Activated T-helper 2 cell treated with anti-CD3 and anti-CD28 coated beads, Interferon-gamma antibody, Interleukin-2, Interleukin-4, amounts not matched to agents 10 μg/mL and 5 μg/mL and 100 μg/mL, durations not matched to agents 14 hours and 24 hours and 36 hours (primary cell): ENCODE measurements at places on chromosomes 6 and 20. TPM values are rescaled to one million over a fixed set of nuclear protein-coding genes. Genes with fewer than 3 reads are reported as not detected.

- no peak overlapping the region for H3K4me3 ChIP-seq
- no peaks in the 10 kb centered on the region for H3K27me3 ChIP-seq
- H3K4me1 ChIP-seq, result no peaks in the 10 kb centered on the region
- DNase-seq, result no peak
Measured at GRCh38 chr6:124199286-124199685, 395.6 kb downstream of the NKAIN2 start.

- no peak overlapping the region for H3K27ac ChIP-seq
- no peak for DNase-seq
- no peak overlapping the region for H3K4me3 ChIP-seq
- H3K27me3 ChIP-seq, result no peaks in the 10 kb centered on the region
- H3K4me1 ChIP-seq, result no peaks in the 10 kb centered on the region
Measured at GRCh38 chr6:5422321-5422915, 161.1 kb downstream of the FARS2 start.

DNA sequence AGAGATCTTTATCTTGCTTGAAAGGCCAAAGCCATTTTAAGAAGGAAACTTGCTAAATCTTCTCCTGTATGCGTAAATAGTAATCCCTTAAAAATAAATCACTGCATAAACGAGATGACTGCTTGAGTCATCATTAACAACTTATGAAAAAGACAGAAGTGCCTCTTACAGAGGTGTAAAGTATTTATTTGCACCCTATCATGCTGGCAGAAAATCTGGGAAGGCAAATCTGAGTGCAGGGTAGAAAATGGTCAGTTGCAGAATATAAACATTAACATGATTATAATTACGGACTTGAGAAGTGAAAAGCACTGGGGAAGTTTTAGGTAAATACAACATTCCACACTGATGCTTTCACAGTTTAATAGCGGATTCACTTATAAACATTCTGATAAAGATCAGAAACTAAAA lies 67.5 kb upstream of the FBXO30 start:
- no peaks in the 10 kb centered on the region for H3K27me3 ChIP-seq
- no peak overlapping the region for H3K27ac ChIP-seq
- H3K4me3 ChIP-seq, result no peak overlapping the region
- H3K4me1 ChIP-seq, result no peaks in the 10 kb centered on the region

DNA sequence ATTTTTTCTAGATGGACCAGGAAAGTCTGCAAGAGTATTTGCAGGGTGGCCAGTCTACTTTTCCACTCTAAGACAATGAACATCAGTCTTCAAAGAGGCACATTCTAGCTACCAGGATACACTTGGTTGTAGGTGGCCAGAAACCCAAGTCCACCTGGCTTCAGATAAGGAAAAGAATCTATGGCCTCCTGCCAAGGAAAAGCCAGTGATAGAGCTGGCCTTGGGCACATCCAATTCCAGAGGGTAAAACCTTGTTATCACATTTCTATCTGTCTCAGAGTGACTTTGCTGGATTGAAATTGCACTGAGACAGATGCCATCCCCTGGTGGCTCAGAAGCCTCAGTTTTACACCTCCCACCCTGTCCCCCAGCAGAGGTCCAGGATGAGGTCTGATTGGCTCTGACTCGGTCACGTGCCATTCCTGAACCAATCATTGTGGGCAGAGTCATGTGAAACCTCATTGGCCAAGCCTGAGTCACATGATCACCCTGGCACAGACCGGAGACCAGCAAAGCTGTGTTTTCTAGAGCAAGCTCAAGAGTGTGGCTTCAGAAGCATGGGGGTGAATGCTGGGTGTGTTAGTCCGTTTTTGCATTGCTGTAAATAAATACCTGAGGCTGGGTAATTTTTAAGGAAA lies 497.4 kb upstream of the SULF2 start:
- no peaks in the 10 kb centered on the region for H3K36me3 ChIP-seq
- no peak for DNase-seq
- no peak overlapping the region for H3K27ac ChIP-seq
- no peaks in the 10 kb centered on the region for H3K4me1 ChIP-seq

- no peak overlapping the region for H3K27ac ChIP-seq
- DNase-seq, result no peak
- H3K36me3 ChIP-seq, result peaks cover 26% of the 10 kb centered on the region
- H3K27me3 ChIP-seq, result no peaks in the 10 kb centered on the region
Measured at GRCh38 chr6:4902363-4902762, 101.5 kb downstream of the RPP40 start.

- H3K27me3 ChIP-seq, result no peaks in the 10 kb centered on the region
- no peak overlapping the region for H3K27ac ChIP-seq
- no peak overlapping the region for H3K4me3 ChIP-seq
Measured at GRCh38 chr6:143150281-143150680, 89.6 kb downstream of the AIG1 start.

Gene ARFGEF3
- total RNA-seq, result 0.48 and 0.55 TPM in 2 replicates

Gene HS3ST5
- total RNA-seq, result not detected in 2 replicates

DNA sequence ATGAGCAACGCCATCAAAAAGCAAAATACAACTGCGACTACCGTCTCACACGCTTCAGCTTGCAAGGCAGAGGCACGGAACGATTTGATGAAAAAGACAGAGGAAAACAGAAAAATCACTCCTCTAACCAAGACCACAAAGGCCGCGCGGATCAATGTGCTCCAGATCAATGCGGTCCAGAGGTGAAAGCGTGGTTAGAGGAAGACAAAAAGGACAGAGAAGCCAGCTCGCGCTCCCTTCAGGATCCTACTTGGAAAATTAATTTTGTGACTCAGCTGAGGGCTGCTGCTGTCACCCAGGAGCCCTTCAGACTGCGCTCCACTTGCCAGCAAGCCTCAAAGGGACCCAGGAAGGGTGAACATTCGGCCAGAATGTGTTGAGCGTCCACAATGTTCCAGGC lies 140.2 kb upstream of the RPS6KA2 start:
- no peak overlapping the region for H3K4me3 ChIP-seq
- no peaks in the 10 kb centered on the region for H3K36me3 ChIP-seq
- DNase-seq, result no peak

- peaks cover 36% of the 10 kb centered on the region for H3K27me3 ChIP-seq
- DNase-seq, result no peak
- peaks cover 5% of the 10 kb centered on the region for H3K4me1 ChIP-seq
- H3K27ac ChIP-seq, result no peak overlapping the region
- no peak overlapping the region for H3K4me3 ChIP-seq
Measured at GRCh38 chr20:43995645-43996044, 81.0 kb downstream of the TOX2 start.

- no peaks in the 10 kb centered on the region for H3K27me3 ChIP-seq
- DNase-seq, result no peak
- H3K4me3 ChIP-seq, result no peak overlapping the region
Measured at GRCh38 chr6:170454512-170455285, 98.4 kb downstream of the PSMB1 start.

- H3K4me1 ChIP-seq, result no peaks in the 10 kb centered on the region
- H3K4me3 ChIP-seq, result no peak overlapping the region
- no peaks in the 10 kb centered on the region for H3K27me3 ChIP-seq
- H3K36me3 ChIP-seq, result peaks cover 27% of the 10 kb centered on the region
- no peak for DNase-seq
- no peak overlapping the region for H3K27ac ChIP-seq
Measured at GRCh38 chr6:143426026-143426425, 24.5 kb downstream of the ADAT2 start.

DNA sequence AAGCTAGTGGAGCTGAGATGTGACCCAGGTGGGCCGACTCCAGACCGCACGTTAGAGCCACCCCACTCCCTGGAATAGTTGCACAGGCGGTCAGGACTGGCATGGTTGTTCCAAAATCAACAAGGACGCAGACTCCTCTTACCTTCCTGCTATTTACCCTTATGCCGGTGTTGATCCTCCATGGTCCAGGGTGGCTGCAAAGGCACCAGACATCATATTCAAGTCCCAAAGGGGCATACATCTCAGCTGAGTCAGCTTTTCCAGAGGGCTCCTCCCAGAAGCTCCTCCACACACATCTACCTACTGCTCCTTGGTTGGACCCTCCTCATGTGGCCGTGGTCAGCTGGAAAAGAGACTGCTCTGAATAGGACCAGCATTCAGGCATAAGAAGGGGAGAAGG lies 112.2 kb downstream of the SYCP2 start:
- H3K4me3 ChIP-seq, result no peak overlapping the region
- no peak for DNase-seq
- H3K27me3 ChIP-seq, result no peaks in the 10 kb centered on the region
- no peak overlapping the region for H3K27ac ChIP-seq
- no peaks in the 10 kb centered on the region for H3K36me3 ChIP-seq

DNA sequence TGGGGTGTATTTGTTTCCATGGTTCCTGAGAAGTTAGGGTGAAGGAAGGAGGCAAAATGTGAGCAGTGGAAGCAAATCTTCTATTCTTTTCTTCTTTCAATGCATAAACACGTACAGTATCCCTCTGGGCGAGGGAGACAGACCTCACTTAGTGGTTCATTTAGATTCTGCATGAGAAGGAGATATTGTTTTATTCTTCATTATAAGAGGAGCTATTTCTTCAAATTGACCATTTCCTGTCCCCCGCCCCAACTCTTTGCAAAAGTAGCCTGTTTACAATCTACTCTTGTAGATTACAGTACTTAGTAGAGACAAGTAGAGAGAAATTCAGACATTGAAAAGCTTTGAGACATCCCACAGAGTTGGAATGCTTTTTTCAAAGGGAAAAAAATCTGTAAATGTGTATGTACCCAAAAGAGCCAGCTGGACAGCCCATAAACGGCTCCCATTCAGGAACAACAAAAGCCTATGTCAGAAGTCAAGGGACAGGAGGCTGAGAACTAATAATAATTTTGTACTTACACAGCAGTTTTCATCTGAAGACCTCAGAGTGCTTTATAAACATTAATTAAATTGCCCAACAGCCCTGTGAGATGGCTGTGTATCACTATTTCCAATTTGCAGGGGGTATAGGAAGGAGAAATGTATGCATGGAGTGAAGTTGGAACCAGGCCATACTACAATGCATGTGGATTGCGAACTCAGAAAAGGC lies 23.9 kb downstream of the CD83 start:
- H3K27ac ChIP-seq, result no peak overlapping the region
- DNase-seq, result no peak
- no peak overlapping the region for H3K4me3 ChIP-seq
- H3K4me1 ChIP-seq, result peaks cover 13% of the 10 kb centered on the region
- H3K27me3 ChIP-seq, result no peaks in the 10 kb centered on the region

DNA sequence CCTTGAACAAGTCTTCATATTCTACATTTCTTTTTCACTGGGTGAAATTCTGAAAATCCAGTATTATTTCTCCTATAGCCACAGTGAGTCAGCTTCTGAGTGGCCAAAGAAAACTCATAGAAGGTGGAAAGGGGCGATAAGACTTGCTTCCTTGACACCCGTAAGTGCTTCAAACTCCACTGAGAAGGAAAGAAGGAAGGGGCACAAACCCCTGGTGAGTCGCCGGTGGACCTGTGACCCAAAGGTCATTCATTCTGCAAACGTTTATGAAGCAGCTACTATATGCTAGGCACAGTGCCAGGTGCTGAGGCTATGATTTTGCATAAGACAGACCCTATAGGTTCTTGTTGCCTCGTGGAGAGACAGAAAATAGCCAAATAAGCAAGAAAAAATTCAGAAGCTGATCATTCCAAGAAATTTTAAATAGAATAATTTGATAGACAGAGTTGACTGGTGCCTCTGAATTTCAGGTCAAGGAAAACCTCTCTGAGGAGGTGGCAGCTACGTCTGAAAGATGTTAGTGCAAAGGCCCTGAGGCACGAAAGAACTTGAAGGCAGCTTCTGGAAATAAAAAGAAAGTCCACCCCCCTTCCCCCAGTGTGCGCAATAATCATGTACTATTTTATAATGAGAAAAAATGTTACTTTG lies 118.2 kb downstream of the CD24 start:
- peaks cover 5% of the 10 kb centered on the region for H3K27me3 ChIP-seq
- no peak for DNase-seq
- H3K36me3 ChIP-seq, result no peaks in the 10 kb centered on the region
- H3K4me1 ChIP-seq, result no peaks in the 10 kb centered on the region

- peaks cover 9% of the 10 kb centered on the region for H3K27me3 ChIP-seq
- no peak overlapping the region for H3K27ac ChIP-seq
- no peak overlapping the region for H3K4me3 ChIP-seq
- no peak for DNase-seq
- H3K4me1 ChIP-seq, result no peaks in the 10 kb centered on the region
Measured at GRCh38 chr6:168937054-168937453, 316.6 kb downstream of the THBS2 start.

DNA sequence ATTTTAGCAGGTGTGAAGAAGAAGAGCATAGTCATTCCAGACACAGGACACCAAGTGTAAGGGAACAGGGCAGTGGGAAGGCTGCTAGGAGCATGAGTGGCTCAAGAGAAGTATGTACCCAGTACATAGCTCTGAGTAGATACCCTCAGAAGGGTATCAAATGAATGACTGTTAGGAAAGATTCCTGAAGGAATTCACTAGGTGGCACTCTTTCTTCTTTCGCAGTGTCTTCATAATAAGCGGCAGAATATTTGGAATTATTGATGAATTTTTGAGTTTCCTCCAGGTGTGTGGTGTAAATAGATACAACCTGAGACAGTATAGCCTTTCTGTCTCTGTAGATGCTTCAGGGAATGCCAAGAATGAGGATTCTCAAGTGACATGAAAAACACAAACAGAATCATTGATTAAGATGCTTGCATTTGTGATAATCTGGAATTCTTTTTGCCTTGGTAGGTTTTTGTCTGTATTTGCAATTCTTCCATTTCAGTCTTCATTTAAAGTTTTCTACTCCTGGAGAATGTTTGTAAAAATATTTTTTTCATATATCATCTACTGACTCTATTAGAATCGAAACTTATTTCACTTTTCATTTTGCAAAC lies 264.3 kb upstream of the RIMS1 start:
- no peak overlapping the region for H3K27ac ChIP-seq
- H3K27me3 ChIP-seq, result no peaks in the 10 kb centered on the region
- no peak for DNase-seq
- H3K4me1 ChIP-seq, result no peaks in the 10 kb centered on the region

GRCh38 chr6:34114695-34115402 lies 31.0 kb downstream of the GRM4 start:
- no peak overlapping the region for H3K27ac ChIP-seq
- H3K4me3 ChIP-seq, result no peak overlapping the region
- no peaks in the 10 kb centered on the region for H3K27me3 ChIP-seq
- no peak for DNase-seq

Gene PLTP
- total RNA-seq, result 5.5 TPM in 2 replicates

DNA sequence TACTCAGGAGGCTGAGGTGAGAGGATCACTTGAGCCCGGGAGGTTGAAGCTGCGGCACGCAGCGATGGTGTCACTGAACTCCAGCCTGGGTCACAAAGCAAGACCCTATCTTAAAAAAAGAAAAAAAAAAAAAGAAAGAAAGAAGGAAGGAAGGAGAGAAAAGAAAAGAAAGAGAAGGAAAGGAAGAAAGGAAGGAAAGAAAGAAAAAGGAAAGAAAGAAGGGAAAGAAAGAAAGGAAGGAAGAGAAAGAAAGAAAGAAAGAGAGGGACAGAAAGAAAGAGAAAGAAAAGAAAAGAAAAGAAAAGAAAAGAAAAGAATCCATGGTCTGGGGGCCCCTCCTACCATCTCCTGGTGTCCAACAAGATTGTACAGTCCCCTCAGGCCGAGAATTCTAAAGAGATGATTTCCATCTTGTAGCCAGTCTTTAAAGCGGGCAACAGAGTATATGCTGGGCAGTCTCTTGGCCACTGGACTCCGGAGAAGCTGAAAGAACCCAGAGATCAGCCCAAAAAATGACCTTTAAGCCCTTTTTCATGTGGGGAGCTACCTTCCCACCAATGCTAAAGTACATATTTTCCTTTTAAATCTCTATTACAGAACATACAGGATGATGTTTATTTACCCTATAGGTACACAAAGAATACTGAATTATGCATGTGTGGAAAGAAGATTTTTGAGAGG lies 23.7 kb upstream of the RBL1 start:
- H3K4me3 ChIP-seq, result no peak overlapping the region
- H3K27ac ChIP-seq, result no peak overlapping the region
- no peaks in the 10 kb centered on the region for H3K36me3 ChIP-seq
- H3K27me3 ChIP-seq, result peaks cover 7% of the 10 kb centered on the region
- no peak for DNase-seq

GRCh38 chr6:30747902-30748769 lies 3.8 kb upstream of the IER3 start:
- H3K36me3 ChIP-seq, result peaks cover 10% of the 10 kb centered on the region
- H3K4me1 ChIP-seq, result peaks cover 28% of the 10 kb centered on the region
- no peak overlapping the region for H3K27ac ChIP-seq
- no peak overlapping the region for H3K4me3 ChIP-seq
